Esophagus muscularis mucosa (tissue), 4 donors: ENCODE measurements at places on chromosomes 12 and 14.

DNA sequence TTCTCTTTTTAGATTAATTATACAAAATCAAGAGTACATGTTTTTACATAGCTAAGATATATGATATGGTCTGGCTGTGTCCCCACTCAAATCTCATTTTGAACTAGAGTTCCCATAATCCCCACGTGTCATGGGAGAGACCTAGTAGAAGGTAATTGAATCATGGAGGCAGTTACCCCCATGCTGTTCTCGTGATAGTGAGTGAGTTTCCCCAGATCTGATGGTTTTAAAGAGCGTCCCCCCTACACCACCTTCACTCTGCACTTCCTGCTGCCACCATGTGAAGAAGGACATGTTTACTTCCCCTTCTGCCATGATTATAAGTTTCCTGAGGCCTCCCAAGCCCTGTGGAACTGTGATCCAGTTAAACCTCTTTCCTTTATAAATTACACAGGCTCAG is 21.4 kb upstream of the DRAM1 start:
- no peak for DNase-seq

DNA sequence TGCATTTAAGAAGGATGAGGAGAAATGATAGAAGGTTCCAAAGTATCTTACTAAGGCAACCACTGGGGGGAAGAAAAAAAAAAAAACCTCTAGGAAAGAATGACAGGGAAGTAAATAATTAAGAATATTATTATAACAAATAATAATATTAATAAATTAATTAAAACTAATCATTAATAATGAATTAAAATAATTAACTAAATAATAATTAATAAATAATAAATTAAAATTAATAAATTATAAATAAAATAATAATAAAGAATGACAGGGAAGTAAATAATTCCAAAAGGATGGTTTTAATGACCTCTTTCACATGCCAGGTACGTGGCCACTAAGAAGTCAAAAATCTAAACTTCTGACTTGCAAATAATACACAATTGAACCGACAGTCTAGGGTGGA is 9.9 kb downstream of the DBX2 start:
- no peak for DNase-seq

DNA sequence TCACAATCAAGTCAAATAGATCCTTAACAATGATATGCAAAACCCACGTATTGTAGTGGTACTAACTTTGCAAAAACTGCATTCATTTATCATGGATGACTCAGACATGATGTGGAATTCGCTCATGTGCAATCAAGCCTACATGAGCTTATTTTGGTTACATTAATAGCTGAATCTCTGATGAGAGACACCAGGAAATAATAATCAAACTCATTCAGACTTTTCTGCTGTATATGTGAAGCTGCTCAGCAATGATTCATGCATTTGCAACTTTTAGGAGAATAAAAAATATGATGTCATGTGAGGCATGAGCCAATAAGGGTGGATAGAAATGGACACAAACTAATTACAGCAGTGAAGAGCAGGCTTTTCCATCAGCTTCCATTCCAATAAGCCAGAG is 1075.8 kb upstream of the TMEM132C start:
- DNase-seq = no peak

DNA sequence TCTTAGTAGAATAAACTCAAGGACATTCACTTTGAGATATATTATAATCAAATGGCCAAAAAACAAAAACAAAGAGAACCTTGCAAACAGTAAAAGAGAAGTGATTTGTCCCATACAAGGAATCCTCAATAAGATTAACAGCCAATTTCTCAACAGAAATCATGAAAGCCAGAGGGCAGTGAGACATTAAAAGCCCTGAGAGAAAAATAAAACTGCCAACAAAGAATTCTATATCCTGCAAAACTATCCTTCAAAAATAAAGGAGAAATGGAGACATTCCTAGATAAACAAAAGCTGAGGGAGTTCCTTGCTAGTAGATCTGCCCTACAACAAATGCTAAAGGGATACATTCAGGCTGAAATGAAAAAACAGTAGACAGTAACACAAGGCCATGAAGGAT is 78.1 kb downstream of the CMKLR1 start:
- no peak for DNase-seq

- no peak for DNase-seq
Observed at GRCh38 chr14:74411671-74412070, 14.3 kb downstream of the SYNDIG1L start.

DNA sequence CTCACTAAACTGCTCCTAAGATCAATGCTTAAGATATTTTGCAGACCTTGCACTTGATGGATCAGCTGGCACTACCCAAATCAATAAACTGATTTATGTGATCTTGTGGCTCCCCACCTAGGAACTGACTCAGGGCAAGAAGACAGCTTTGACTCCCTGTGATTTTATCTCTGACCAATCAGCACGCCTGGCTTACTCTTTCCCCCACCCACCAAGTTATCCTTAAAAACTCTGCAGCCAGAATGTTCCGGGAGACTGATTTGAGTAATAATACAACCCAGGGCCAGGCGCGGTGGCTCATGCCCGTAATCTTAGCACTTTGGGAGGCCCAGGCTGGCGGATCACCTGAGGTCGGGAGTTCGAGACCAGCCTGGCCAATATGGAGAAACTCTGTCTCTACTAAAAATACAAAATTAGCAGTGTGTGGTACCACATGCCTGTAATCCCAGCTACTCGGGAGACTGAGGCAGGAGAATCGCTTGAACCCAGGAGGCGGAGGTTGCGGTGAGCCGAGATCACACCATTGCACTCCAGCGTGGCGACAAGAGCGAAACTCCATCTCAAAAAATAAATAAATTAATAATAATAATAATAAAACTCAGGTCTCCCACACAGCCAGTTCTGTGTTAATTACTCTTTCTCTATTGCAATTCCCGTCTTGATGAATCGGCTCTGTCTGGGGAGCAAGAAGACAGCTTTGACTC is 12.0 kb downstream of the MORN3 start:
- no peak for DNase-seq

DNA sequence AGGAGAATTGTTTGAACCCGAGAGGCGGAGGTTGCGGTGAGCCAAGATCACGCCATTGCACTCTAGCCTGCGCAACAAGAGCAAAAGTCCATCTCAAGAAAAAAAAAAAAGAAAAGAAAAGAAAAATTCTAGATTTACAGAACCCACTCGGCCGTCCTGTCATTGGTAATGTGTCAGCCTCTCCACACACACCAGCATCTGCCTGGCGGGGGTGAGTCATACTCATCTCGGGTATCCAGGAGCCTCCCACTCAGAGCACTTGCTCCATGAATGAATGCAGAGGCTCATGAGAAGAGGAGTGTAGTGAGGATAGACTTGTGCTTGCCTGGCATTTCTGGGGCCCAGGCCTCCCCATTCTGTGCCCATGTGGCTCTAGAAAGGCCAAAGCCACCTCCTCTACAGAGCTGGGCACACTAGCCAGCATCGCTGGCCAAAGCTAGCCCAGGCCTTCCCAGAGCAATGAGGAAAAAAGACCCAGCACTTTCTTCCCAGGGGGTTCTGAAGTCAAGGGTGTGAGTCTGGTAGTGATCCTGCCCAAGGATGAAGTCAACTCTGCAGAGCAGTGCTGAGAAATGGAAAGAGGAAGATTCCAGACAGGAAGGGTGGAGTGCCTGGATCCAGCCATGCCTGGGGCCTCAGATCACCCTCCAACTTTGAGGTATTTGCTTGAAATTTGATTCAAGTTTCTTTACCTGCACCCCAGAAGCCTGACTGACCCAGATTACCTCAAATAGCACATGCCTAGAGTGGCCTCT is 31.2 kb upstream of the KLC1 start:
- DNase-seq = no peak

- no peak for DNase-seq
Observed at GRCh38 chr14:68099495-68100045, 280.0 kb downstream of the RAD51B start.

- no peak for DNase-seq
Observed at GRCh38 chr14:106874350-106874749, 1348.0 kb downstream of the TMEM121 start.

DNA sequence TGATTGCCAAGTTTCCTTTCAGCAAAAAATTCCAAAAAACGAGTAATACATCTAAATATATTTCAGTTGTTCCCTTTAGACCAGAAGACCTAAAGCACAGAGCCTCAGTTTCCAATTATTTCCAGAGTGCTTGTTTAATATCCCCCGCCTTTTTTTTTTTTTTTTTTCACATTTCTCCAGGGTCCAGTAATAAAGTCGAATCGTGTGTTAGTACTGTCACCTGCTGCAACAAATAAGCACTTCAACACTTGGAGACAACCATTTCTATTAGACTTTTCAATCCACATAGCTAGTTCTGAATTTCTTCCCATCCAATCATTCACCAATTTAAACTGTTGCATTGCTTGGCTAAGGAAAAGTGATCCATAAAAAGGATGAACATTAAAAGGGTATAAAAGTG is 13.6 kb downstream of the PDE6H start:
- no peak for DNase-seq

DNA sequence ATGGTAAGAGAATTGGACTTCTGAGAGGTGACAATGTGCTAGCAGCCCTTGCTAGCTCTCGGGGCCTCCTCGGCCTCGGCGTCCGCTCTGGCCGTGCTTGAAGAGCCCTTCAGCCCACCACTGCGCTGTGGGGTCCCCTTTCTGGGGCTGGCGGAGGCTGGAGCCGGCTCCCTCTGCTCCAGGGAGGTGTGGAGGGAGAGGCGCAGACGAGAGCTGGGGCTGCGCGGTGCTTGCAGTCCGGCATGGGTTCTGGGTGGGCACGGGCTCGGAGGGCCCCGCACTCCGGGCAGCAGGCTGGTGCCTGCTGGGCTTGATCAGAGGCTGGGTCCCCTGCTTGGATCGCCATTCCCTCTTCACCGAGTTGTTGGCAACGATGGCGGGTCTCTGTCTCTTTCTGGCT is 226.4 kb upstream of the AMIGO2 start:
- no peak for DNase-seq

- no peak for DNase-seq
Observed at GRCh38 chr12:112017041-112017440, 3.8 kb downstream of the ERP29 start.

DNA sequence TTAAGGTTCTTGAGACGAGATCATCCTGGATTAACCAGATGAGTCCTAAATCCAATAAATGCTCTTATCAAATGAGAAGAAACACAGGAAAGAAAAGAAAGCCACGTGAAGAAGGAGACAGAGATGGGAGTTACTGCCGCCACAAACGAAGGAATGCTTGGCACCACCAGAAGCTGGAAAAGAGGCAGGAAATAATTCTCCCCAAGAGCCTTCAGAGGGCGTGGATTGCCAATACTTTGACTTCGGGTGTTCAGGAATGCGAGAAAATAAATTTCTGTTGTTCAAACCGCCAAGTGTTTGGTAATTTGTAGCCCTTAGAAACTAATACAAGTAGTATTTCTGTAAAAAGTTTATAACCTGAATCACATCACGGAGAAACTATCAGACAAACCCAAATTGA is 31.3 kb downstream of the ABCD2 start:
- DNase-seq = no peak

DNA sequence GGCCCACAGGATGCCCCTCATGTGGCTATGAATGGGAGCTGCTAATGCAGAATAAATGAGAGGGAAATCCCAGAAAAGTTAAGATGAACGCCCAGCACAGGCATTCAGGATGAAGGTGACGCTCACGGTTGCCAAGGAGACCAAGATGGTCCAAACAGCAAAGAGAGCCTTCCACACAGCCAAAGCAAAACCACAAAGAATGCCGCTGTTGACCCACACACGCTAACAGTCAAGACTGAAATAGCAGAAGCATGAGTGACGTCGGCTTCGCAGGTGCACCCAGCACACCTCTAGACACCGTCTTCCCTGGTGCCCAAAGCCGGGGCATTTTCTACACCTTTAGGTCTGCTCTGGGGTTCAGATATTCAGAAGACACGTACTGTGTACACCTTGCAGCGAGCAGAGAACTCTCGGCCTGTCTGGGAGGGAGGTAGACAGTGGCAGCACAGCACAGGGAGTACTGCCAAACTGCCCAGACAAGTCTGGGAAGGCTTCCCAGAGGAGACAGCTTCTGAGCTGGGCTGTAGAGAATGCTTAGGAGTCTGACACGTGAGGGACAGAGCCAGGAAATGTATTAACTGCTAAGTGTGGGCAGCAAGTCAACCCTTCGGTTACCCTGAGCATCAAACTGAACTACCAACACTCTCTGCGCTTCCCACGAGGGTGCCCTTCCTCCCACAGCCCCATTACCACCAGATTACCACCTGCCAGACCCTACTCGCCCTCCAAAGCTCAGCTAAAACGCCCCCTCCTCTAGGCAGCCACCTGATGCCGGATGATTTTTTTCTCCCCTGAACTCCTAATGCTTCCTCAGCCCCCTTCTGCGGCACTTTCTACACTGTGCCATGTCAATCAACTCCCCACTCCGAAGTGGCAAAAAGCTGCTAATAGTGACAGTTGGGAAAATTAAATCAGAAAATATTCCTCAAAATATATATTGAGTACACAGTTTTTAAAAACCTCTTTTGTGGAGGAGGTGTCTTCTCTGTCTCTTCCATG is 50.1 kb downstream of the CCDC88C start:
- no peak for DNase-seq

- DNase-seq = no peak
Observed at GRCh38 chr12:104999347-104999685, 13.2 kb downstream of the NOPCHAP1 start.

GRCh38 chr12:106138357-106138632 is 459 bp downstream of the NUAK1 start:
- DNase-seq = no peak

DNA sequence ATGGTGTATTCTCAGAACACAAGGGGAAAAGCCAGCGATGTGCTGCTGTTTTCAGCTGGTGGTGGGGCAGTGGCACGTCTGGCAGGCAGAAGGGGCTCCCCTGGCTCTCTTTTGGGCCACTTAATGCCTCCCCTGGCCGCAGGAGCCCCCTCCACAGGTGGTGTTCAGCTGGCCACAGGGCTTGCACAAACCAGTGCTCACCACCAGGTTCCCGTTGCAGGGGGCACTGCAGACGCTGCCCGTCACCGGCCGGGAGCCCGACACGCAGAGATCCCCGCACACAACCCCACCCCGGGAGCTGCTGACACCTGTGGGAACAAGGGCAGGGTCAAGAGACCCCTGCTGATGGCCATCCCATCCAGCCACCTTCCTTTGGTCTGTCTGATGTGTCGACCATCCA is 6.7 kb downstream of the KRT83 start:
- no peak for DNase-seq

DNA sequence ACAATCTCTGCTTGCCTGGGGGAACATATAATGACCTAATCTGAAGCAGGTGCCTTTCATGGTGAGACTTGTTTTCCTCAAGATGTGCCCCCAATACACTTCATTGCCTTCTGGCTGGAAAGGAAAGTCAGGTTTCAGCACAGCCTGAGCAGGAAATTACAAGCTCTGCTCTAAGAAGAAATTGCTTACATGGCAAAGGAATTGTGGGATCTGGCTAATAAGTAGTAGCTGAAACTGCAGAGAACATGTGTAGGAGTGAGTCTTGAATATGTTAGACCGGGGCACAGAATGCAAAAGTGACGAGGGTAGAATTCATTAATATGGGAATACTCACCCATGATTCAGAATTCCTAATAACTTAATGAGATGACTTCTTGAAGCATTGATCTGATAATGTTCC is 6.3 kb upstream of the CFAP54 start:
- DNase-seq = no peak
